ENCODE measurements at places on chromosomes 7 and 10.
A peak's percentile ranks its signal among the peaks of the same experiment; 100 is the strongest.

GRCh38 chr7:6491194-6491593 is 43.4 kb upstream of the DAGLB start:
- no peak for DNase-seq

- no peak for DNase-seq
Observed at GRCh38 chr10:113073549-113074189, 123.6 kb downstream of the TCF7L2 start.

GRCh38 chr7:50206453-50207250 is 97.9 kb upstream of the IKZF1 start:
- DNase-seq = no peak

DNA sequence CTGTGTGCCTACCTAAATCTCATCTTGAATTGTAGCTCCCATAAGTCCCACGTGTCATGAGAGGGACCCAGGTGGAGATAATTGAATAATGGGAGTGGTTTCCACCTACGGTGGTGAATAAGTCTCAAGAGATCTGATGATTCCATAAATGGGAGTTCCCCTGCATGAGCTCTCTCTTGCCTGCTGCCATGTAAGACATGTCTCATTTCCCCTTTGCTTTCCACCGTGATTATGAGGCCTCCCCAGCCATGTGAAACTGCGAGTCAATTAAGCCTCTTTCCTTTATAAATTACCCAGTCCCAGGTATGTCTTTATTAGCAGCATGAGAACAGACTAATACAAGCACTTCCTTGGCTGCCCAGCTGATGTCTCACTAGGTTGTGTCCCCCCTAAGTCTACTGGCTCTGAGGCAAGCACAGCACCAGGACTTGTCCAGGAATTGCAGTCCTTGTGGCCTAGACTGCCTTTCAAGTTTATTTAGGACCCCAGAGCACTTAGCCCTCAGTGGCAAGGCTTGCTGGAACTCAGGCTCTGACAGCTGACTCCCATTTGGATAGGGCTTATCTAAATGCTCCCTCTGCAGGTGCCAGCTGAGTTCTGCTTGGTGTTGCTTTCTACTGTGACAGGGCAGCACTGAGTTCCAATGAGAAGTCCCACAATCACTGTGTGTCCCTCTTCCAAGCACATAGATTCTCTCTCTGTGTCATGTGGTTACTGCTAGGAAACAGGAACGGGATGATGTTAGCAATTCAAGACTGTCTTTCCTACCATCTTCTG is 59.0 kb upstream of the TAS2R16 start:
- DNase-seq = no peak

DNA sequence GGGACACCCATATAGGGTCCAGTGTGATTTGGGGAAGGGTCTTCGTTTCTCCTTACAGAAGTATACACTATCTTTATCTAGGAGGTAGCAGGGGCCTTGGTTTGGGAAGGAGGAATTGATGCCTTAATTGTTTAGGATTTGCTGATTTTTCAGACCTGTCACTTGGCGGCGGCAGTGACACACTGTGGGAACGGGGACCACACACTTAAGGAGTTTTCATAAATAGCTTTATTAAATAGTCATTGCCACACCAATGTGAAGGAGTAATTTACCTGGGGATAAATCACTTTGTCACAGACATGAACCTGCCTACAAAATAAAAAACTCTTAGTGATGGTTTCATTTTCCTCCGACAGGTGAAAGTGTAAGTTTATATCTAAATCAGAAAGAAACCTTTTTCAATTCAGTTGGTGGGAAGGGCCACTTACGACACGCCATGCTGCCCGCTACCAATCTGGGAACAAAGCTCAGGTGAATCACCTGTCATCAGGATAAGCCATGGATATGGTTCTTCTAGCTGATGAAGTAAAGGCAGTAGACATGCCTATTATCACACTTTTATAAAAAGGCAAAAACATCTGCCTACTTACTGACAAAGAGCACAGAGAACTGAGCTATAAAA is 12.3 kb upstream of the ENO4 start:
- peak; percentile 39 for DNase-seq

GRCh38 chr10:16893664-16894063 is 76.4 kb upstream of the RSU1 start:
- DNase-seq = no peak

DNA sequence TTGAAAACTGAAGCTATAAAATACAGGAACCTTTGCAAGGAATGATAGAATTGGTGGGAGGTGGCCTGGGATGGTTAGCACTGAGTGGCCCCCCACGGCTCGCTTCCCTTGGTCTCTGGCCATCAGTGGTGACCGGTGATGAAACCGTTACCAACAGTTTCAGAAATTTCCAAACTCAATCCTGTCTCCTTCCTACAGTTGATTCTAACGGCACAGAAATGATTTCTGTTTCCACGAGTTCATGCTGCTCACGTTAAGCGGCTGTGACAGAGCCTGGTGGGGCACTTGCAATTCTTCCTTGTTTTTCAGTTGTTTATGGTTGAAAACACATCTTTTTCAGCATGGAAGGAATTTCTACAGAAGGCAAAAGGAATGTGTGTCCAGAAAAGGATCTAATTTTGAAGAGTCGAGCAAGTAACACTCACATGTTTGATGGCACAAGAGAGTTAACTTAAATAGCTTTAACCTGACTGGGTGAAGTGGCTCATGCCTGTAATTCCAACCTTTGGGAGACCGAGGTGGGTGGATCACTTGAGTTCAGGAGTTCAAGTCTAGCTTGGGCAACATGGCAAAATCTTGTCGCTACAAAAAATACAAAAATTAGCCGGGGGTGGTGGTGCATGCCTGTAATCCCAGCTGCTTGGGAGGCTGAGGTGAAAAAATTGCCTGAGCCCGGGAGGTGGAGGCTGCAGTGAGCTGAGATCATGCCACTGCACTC is 100.1 kb downstream of the DNAJB6 start:
- no peak for DNase-seq

GRCh38 chr7:145584401-145584800 is 532.2 kb upstream of the CNTNAP2 start:
- no peak for DNase-seq

- DNase-seq = peak; percentile 40
Observed at GRCh38 chr7:142557971-142558582, 191.2 kb upstream of the PRSS1 start.

DNA sequence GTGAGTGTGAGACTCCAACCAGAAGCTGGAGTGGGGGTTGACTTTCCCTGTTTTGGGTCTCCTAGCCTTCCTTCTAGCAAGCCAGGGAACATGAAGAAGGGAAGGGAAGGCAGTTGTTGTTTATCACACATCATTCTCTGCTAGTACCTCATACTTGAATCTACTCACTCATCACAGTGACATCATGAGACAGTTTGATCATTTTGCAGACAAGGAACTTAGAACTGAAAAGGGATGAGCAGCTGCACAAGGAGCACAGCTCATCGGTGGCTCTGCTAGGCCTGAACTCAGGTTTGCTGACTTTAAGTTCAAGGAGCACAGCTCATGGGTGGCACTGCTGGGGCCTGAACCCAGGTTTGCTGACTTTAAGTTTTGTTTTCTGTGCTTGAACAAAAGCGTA is 19.2 kb downstream of the PRXL2A start:
- no peak for DNase-seq

- no peak for DNase-seq
Observed at GRCh38 chr10:71829171-71829570, 21.9 kb downstream of the PSAP start.

DNA sequence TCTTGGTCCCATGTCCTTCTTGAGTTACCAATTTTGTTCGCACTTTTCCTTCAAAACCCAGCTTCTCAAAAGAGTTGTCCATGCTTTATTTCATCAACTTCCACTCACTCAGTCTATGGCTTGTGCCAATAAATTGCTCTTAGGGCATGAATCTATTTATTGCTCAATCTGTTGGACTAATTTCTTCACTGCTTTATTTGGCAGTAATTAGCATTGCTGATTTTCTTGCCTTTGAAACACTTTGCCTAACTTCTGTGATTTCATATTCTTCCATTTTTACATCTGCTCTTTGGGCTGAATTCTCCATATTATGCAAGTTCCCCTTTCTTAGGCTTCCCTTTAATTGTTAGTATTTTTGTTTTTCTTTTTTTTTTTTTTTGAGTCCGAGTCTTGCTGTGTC is 16.8 kb downstream of the DLD start:
- DNase-seq = no peak

GRCh38 chr10:54496852-54497251 is 304.2 kb downstream of the PCDH15 start:
- no peak for DNase-seq

GRCh38 chr7:36317276-36317675 is 72.4 kb upstream of the ANLN start:
- DNase-seq = no peak

- no peak for DNase-seq
Observed at GRCh38 chr10:18099415-18099814, 40.8 kb upstream of the CACNB2 start.

- no peak for DNase-seq
Observed at GRCh38 chr7:57339198-57339944, 110.6 kb upstream of the ZNF716 start.

DNA sequence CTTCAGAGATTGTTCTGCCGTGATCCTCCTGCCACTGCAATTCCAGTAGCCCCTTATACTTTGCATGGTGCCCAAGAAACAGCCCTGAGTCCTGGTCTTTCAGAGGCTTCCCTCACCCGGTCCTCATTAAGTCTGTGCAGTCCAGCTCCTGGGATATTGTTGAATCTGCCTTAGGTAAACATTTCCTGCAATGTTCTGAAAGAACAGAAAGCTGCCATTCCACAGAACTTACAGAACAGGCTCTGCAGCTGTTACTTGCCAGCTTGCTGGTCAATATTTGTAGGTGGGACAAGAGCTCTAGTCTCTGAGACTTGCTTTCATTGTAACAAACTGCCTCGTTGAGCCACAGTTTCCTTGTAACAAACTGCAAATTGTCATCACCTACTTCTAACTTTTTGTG is 115.0 kb upstream of the KIF5B start:
- DNase-seq = no peak

DNA sequence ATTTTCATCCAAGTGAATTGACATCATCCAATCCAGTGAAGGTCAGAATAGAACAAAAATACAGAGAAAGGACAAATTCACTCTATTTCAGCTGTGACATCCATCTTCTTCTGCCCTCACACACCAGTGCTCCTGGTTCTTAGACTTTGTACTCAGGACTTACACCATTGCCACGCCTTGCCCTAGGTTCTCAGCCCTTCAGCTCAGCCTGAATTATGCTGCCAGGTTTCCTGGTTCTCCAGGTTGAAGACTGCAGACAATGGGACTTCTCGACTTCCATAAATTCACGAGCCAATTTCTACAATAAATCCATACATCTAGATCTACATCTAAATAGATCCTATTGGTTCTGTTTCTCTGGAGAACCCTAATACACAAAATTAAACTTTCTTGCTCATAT is 181.2 kb upstream of the KCND2 start:
- no peak for DNase-seq

DNA sequence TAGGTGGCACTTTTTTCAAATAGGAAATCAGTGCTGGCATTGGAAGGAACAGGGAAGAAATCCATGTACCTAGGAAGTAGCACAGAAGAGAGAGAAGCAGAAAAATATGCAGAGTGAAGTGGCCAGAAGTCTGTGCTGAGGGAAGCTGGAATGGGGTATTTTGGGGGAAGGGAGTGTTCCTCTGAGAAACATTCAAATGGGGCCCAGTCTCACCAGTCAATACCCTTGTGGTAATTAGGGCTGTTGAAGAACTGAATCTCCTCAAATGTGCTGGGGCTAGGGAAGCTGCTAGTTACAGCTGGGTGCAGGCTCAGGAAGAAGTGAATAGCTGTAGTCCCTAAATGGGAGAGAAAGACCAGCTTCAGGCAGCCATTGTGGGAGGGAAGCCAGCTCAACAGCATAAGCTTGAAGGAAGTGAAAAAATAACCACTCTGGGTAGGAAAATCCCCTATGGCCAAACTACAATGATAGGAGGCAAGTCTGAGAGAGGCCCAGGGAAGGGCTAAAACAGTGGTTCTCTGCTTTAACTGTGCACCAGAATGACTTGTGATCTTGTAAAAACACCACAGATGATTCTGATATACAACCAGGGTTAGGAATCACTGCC is 7.6 kb downstream of the NDST2 start:
- no peak for DNase-seq

- no peak for DNase-seq
Observed at GRCh38 chr7:29044554-29044953, 86.4 kb upstream of the TRIL start.

- DNase-seq = no peak
Observed at GRCh38 chr10:34740321-34740720, 74.8 kb downstream of the PARD3 start.

DNA sequence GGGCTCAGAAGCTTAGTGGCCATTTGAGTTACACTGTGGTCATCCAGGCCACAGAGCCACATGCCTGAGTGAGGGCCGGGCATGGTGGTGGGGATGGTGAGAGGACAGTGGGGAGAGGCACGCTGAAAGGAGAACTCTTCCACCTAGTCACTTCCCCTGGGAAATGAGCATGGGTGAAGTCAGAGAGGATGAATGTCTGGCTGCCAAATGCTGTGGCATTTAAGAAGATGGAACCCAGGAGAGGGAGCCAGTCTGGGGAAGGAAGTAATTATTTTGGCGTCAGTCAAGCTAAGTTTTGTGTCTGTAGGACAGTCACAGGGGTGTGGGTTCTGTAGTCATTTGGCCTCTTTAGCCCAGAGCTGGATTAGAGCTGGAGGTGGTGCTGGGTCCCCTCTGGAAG is 86.0 kb upstream of the PODXL start:
- no peak for DNase-seq

DNA sequence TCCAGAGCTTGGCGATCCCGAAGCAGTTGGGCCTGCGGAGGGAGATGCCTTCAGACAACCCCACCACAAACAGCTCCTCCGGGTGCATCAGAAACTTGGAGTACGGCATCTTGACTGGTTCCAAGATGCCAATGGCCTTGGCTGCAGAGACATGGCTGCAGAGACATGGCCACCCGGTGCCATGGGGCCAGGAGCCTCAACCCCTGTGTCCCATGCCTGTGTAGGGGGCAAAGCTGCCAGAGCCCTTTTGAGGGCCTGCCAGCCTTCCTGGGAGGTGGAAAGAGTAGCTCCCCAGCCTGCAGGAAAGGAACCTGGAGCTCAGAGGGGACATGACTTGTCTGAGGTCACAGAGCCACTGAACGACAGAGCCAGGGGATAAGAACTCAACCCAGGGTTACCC is 83.5 kb downstream of the RABGEF1 start:
- DNase-seq = no peak

- no peak for DNase-seq
Observed at GRCh38 chr7:36871355-36871738, 147.1 kb upstream of the AOAH start.

- no peak for DNase-seq
Observed at GRCh38 chr7:55155351-55156117, 136.7 kb downstream of the EGFR start.

- no peak for DNase-seq
Observed at GRCh38 chr10:85791818-85792532, 574.6 kb downstream of the GRID1 start.

GRCh38 chr7:44898039-44898438 is 12.7 kb upstream of the PURB start:
- no peak for DNase-seq

GRCh38 chr7:4830176-4830575 is 31.7 kb downstream of the PAPOLB start:
- no peak for DNase-seq
